CD4-positive, alpha-beta memory T cell (primary cell): ENCODE measurements at places on chromosomes 11 and 22. TPM values are rescaled to one million over a fixed set of nuclear protein-coding genes. Genes with fewer than 3 reads are reported as not detected.

GRCh38 chr11:88337987-88338668 lies 592 bp upstream of the CTSC start:
- peak; percentile 67 for DNase-seq
- peak overlapping the region; percentile 85 for H3K4me3 ChIP-seq
- H3K36me3 ChIP-seq: peaks cover 3% of the 10 kb centered on the region
- peaks cover 48% of the 10 kb centered on the region for H3K4me1 ChIP-seq
- no peaks in the 10 kb centered on the region for H3K27me3 ChIP-seq
- H3K27ac ChIP-seq: peak overlapping the region; percentile 73

- H3K4me3 ChIP-seq: no peak overlapping the region
- no peaks in the 10 kb centered on the region for H3K36me3 ChIP-seq
- H3K27me3 ChIP-seq: no peaks in the 10 kb centered on the region
These were observed 36.9 kb downstream of the EIF3F start for GRCh38 chr11:8023831-8024555.

DNA sequence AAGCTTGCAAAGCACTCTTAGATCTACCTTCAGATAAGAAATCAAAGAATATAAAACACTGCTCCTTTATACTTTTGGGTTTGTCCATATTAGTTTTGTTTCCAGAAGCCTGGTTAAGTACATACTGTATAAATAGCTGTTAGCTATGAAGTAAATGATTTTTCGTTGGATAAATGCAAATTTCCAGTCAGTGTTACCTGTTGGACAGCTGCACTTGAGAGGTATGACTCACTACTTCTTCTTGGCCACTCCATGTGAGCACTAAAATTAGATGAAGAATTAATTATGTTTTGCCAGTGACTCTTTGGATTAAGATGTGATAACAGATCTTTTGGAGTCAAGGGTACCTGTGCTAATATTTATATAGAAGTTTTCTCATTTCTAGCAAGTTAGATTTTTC lies 9.5 kb upstream of the TSG101 start:
- H3K36me3 ChIP-seq: no peaks in the 10 kb centered on the region
- H3K27me3 ChIP-seq: no peaks in the 10 kb centered on the region
- no peaks in the 10 kb centered on the region for H3K4me1 ChIP-seq
- H3K4me3 ChIP-seq: no peak overlapping the region

Gene CDC42EP2
- 0.67 TPM for total RNA-seq
